ENCODE measurements at places on chromosomes 3 and 15.

- peak; percentile 89 for DNase-seq
Observed at GRCh38 chr15:91970142-91970541, 116.6 kb downstream of the SLCO3A1 start.

- DNase-seq: peak; percentile 37
Observed at GRCh38 chr15:90367576-90367975, 15.5 kb downstream of the ZNF774 start.

DNA sequence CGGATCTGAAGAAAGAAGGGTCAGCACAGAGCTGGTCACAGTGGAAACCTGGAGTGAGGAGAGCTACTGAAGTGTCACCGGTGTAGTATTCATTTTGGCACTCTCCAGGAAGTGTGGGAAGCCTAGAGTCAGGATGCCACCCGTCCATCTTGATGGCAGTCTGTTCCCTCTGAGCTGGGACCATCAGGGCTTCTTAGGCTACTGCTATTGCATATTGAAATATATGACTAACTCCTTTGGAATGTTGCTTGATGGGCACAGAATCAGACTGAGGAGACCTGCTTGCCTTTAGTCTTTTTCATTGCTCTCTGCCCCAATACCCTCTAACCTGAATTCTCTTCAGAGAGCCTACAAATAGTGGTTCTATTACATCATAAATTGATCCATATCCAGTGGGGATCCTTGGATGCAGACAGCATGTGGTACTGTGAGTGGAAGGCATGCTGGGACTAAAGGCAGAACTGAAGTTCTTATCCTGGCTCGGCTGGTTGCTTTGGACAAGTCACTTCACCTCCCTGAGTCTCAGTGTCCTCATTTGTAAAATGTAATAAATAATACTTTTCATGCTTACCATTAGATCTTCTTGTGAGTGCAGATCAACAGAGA is 143.5 kb downstream of the PDE8A start:
- peak; percentile 33 for DNase-seq

DNA sequence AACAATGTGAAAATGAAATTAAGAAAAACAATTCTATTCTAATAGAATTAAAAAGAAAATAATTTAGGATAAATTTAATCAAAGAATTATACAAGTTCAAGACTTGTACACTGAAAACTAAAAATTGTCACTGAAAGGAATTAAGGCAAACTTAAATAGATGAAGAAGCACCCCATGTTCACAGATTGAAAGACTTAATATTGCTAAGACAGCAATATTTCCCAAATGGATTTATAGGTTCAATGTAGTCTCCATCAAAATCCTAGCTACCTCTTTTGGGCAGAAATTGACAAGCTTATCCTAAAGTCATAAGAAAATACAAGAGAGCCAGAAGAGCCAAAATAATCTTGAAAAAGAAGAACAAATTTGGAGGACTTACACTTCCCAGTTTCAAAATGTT is 53.5 kb upstream of the UBE3A start:
- DNase-seq: no peak

DNA sequence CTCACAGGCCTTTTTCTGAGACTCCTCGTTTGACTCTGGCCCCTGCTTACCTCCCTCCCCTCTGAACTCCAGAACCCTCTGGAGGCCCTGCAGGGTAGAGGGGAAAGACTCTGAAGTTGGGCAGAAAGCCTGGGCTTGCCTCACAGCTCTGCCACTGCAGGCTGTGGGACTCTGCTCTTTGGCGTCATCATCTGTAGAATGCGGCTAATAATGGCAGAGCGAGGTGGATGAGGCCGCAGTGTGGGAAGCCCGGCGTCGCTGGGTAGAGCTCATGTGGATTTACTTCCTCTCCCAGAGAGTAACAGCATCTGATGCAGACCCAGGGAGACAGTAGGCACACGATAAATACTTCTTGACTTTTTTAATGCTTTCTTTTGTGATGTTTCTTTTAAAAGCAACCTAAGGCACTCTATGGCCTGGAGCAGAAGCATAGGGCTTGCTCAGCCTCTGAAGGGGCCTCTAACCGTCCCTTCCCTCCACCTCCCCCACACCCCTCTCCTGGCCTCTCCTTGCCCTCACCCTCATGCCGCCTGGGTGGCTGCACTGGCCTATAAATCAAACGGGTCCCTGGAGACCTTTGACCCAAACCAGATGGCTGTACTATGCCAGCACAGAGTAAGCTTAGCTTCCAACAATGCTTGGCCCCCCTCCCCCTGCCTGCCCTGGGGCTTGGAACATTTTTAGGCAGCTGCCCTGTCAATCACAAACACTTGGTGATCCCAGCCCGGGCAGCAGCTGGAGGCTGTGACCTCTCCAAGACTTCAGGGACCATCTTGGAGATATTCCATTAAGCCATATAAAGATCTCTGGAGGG is 32.9 kb downstream of the SPSB4 start:
- no peak for DNase-seq

DNA sequence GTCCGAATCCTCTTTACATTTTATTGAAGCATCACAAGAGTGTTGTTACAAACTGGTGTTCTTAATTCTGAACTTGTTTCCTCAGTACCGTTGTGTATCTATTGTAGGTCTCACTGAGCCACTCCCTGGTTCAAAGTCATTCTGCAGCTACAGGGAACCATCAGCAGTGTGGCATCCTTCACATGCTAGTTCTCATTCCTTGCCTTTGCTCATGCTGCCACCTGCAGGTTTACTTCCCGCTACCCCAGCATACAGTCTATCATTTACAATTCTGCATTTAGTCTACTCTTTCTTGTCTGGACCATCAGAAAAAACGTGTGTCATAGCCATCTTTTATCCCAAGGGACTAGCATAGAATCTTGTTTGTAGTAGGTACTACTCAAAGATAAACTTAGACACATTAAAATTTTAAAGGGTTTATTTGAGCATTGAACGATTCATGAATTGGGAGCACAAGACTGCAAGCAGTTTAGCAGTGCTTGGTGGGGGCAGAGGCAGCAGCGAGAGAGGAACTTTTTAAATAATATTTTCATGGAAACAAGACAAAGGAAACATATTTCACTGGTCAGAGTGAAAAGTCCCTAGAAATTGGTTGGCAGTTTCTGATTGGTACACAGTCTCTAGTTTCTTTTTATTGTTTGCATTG is 402.1 kb downstream of the CADM2 start:
- DNase-seq: peak; percentile 6

- DNase-seq: peak; percentile 23
Observed at GRCh38 chr3:36707623-36708409, 56.5 kb downstream of the DCLK3 start.

- DNase-seq: no peak
Observed at GRCh38 chr3:124686028-124686670, 44.1 kb upstream of the UMPS start.

DNA sequence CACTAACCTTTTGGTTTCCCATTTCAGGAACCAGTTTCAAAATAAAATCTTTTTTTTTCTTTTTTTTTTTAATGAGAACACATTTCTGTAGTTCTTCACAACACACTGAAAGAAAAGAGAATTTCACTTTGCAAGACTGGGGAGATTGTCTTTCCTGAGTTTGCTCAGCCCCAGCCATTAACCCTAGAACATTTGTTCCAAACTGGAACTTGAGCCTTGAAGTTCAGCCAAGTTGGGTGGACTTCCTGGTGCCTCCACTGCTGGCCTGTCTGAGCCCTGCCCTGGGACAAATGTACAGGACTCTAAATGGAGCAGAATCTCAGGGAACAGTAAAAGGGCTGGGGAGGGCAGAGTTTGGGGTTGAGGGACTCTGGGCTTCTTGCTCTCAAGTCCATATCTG is 196.4 kb upstream of the LPP start:
- DNase-seq: no peak

- no peak for DNase-seq
Observed at GRCh38 chr15:74315626-74316025, 51.8 kb downstream of the CYP11A1 start.

Data from fibroblast of gingiva (primary cell).